Stimulated activated CD4-positive, alpha-beta T cell treated with anti-CD3 and anti-CD28 coated beads, TNF-alpha, amount 100 ng/mL, for 48 hours (primary cell): ENCODE measurements at places on chromosomes 5 and 9.

DNA sequence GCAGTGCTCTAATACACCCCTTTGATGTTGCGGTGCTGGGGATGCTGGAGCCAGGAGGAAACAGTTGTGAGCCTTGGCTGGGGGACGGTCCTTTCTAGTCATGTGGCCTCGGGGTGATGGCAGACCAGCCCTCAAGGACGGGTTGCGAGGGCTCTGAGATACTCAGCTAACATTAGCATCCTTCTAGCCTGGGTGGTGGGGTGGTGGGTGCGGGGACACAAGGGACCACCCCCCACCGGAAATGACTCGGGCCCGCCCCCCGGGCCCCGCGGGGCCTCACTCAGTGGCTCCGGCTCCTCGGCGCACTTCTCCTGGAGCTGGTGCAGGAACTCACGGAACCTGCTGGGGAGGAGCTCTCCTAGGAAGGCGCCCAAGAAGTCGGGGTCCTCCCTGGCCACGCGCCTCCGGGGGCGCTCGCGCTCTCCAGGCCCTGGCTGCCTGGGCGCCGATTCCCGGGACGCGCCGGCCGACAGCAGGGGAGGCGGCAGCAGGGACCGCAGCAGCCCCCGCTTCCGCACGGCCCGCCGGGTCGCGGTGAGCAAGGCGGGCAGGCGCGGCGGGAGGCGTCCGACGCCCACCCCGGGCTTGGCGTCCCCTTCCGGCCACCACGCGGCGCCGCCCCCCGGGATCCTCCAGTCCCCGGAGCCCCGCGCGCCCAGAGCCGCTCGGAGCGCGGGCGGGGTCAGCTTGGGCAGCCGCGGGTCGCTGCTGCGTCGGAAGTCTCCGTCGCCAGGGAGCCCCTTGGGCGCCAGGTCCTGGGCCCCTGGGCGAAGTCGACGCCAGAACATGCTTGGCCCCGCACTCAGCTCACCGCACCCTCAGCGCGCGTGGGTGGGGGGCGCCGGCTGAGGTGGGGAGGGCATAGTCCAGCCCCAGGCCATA lies 873 bp downstream of the C9orf50 start:
- no peak for DNase-seq

DNA sequence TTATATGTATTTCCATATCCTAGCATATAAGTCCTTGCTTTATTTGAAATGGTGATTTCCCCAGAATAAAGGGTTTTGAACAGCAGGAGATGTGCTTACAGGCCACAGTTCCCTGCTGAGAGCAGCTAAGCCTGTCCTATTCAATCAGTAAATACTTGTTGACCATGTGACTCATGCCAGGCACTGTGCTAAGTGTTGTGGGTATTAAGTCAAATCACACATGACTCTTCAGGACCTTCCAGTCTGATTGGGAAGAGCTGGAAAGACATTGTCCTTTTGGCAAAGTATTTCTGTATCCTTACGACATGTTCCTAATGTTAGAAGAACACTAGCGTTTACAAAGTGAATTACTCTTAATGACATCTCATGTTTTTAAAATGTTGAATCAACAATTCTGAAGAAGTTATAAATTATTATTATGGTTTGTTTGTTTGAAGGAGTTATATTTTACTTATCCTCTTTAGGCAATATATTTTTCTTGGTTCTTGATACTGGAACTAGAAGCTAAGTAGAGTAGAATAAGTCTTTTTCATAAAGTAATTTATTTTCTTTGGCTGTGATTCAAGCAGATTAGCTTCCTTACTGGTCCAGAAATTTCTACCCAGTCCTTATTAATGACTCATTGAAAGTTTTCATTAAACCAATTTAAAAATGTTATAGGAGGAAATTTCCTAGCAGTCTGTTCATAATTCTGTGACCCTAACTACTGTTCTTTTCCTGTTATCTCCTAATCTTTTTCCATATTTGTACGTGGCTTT lies 82.1 kb downstream of the GAPVD1 start:
- no peak for DNase-seq

GRCh38 chr9:117405950-117406705 lies 8.7 kb downstream of the ASTN2 start:
- DNase-seq = no peak

DNA sequence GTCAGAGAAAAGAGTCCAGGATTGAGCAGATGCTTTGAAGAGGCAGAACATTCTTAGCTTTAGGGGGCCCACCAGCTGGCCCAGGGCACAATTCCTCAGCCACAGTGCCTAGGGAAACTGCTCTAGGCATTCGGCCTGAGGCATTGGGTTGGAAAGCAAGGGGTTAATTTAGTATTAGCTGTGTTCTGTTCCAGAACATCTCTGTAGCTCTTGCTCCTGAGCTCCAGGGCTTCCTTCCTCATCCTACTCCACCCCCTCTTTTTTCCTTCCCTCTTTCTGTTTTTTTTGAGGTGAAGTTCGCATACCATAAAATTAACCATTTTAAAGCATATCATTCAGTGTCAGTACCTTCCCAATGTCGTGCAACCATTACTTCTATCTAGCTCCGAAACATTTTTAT lies 74.5 kb upstream of the PANK3 start:
- no peak for DNase-seq

GRCh38 chr5:150603052-150603451 lies 37.4 kb upstream of the SYNPO start:
- DNase-seq = no peak

DNA sequence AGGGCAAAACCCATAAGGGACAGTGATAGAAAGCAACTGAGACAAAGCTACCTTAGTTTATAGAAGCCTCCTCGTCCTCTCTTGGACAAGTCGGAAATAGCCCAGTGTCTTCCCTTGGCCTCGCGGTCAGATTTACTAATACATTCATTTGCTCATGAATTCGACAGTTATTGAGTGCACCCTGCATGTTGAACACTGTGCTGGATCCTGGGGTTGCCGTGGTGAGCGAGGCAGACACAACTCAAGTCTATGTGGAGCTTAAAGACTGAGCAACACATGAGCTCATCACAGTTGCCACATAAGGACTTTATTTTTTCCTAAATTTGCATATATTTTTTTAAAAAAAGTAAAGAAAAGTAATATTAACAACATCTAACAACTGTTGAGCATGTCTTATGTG lies 411.1 kb upstream of the ITGA1 start:
- no peak for DNase-seq

DNA sequence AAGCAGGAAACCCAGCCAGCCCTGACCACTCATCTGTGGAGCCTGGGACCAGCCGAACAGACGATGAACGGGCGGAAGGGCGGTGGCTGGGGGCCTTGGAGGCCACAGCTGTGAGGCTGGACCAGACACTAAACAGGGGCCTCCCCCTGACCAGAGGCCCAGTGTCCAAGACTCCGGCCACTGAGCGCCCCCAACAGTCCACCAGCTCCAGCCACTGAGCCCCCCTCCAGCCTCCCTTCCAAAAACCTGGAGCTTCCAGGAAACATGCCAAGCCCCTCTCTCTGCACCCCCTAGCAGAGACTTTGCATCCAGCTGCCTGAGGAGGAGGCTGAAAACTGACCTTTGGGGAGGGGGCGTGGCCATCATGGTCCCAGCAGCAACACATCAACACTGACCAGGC lies 23.2 kb downstream of the CNTFR start:
- DNase-seq = no peak

DNA sequence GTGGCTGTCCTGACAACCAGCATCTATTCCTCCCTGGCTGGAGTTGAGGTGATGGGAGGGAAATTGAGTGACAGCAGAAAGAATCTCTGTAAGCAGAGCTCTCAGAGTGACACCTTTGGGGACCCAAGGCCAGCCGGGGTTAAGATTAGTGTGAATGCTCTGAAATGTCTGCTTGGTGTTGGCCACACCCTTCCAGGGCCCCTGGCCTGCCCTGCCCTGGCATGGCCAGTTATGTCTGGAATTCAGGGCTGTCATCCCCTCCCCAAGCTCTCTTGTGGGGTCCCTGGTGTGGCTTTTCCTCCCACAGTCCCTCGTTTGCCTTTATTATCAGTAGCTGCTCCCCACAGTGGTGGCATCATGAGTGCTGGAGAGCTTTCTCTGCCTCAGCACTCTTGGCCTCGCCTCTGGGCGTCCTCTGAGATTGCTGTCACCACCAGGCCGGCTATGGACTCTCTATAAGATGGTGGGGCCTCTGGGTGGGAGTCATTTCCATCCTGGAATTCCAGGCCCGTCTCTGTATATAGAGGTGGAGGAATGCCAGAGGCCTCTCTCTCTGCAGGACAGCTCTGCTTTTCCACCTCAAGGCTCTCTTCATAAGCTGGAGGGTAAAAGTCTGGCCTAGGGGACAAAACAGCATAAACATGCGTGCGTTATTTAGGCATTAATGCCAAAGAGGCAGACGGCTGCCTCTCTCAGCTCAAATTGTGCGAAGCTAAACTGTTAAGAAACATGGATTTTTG lies 3.6 kb downstream of the TMEM252 start:
- no peak for DNase-seq

DNA sequence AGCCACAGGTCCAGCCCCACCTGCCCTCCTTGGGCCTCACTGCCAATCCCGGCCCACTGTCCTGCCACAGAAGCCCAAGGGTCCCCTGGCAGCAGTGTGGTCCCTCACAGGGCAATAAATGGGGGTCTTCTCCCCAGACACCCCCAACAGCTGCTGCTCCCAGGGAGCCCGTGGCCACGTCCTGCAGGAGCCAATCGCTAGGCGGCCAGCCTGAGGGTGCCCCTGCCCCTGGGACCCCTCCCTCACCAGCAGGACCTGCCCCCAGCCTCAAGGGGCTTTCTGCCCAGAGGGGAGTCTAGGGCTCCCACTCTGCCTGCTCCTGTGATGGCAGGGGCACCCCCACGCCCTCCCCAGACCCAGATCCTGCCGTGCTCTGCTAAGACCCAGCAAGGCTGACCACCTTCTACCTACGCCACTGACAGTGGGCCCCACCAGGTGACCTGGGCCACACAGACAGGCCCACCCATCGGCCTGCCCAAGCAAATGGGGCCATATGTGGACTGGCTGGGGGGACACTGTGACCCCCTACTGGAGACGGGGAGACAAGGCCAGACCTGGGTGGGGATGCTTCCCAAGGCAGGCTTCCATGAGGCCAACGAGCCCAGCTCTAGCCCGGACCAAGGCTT lies 17.0 kb downstream of the NOTCH1 start:
- DNase-seq = no peak

DNA sequence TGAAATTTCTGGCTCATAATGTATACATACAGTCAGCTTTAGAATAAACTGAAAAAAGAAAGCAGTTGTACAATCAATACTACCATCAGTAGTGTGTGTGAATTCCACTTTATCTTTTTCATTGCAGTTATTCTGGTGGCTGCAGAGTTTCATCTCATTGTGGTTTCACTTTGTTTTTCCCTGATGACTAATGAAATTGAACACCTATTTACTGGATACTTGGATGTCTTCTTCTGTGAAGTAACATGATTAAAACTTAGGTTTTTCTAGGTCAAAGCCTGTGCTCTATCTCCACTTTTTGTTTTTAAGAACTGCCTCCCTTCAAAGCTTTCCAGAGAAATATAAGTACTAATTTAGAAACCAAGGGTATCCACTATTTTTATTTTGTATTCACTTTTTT lies 174.3 kb downstream of the TRPM3 start:
- DNase-seq = no peak

DNA sequence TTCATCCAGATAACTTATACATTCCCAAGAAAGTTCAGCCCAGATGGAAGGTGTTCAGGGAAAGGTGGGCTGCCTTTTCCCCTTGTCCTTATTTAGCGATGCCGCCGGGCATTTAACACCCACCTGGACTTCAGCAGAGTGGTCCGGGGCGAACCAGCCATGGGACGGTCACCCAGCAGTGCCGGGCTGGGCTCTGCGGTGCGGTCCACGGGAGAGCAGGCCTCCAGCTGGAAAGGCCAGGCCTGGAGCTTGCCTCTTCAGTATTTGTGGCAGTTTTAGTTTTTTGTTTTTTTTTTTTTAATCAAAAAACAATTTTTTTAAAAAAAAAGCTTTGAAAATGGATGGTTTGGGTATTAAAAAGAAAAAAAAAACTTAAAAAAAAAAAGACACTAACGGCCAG lies 4.0 kb upstream of the PHYHD1 start:
- DNase-seq = no peak

DNA sequence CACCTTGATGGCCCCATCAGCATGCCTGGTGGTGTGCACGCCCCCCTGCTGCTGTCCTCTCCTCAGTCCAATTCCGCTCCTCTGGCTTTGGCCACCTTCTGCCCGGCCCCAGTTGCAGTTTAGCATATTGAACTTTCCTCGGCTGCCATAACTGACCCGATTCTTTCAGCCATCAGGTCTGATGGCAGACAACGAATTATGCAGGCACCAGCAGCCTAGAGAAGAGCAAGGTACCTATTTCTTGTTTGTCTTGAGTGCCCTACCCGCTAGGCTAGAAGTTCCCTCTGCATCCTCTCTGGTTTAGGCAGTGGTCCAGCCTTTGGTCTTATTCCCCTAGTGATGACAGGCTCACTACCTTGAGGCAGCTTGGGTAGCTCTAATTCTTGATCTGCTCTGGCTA lies 43.0 kb upstream of the SLC25A51 start:
- no peak for DNase-seq

GRCh38 chr5:3475674-3476073 lies 120.0 kb upstream of the IRX1 start:
- no peak for DNase-seq

- no peak for DNase-seq
These were observed 97.8 kb downstream of the STK32A start for GRCh38 chr5:147332658-147333057.

GRCh38 chr5:172385707-172386106 lies 68.6 kb downstream of the SH3PXD2B start:
- no peak for DNase-seq

- DNase-seq = no peak
These were observed 1943.3 kb downstream of the MAT2B start for GRCh38 chr5:165448753-165449152.

GRCh38 chr5:54533541-54534190 lies 16.1 kb downstream of the SNX18 start:
- DNase-seq = no peak

DNA sequence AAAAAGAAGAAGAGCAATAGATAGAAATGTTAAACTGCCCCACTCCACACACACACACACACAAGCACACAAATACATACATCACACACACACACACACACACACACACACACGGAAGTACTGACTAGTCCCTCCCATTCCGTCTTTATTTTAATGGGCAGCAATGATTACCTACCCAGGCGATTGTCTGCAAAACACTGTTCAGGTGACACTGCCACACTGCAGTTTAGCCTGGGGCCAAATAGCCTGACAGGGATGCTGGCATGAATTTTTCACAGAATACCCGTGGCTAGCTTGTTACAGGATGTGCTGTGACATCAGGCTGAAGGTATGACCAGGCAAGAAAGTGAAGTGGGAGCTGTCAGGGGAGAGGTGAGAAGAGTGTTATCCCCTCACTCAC lies 86.9 kb downstream of the FRMD3 start:
- DNase-seq = no peak

GRCh38 chr5:139391570-139392323 lies 2.0 kb upstream of the MZB1 start:
- DNase-seq = no peak

GRCh38 chr5:33271606-33272005 lies 169.2 kb upstream of the TARS1 start:
- no peak for DNase-seq

- DNase-seq = no peak
These were observed 109.3 kb upstream of the ICE1 start for GRCh38 chr5:5313101-5313635.
